ENCODE measurements at places on chromosomes 7 and 10. TPM values are rescaled to one million over a fixed set of nuclear protein-coding genes. Genes with fewer than 3 reads are reported as not detected.
A peak's percentile ranks its signal among the peaks of the same experiment; 100 is the strongest.

Gene HMX3
- total RNA-seq, result not detected

DNA sequence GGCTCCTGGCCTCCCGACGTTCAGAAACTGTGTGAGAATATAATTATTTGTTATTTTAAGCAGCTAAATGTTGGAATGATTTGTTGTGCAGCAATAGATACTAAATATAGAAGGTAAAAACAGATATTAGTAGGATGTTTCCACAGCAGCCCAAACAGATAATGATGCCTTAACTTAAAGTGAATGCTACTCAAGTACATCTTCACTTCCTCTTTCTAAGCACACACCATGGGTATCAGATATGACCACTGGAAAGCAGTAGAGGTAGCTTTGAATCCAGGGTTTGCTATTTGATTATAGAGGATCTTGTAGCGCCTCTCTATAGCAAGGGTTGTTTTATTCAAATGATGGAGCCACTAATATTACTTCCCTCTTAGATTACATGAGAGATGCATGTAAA, 38.2 kb upstream of the BET1 start:
- no peak for DNase-seq
- no peak overlapping the region for H3K4me3 ChIP-seq
- peaks cover 4% of the 10 kb centered on the region for H3K4me1 ChIP-seq
- peaks cover 15% of the 10 kb centered on the region for H3K27me3 ChIP-seq

- H3K27ac ChIP-seq, result no peak overlapping the region
- H3K4me3 ChIP-seq, result no peak overlapping the region
- no peak for DNase-seq
- H3K27me3 ChIP-seq, result no peaks in the 10 kb centered on the region
Observed at GRCh38 chr7:135188298-135188984, 17.9 kb upstream of the CYREN start.

- DNase-seq, result no peak
- H3K27me3 ChIP-seq, result no peaks in the 10 kb centered on the region
- no peak overlapping the region for H3K4me3 ChIP-seq
Observed at GRCh38 chr7:144410441-144410840, 6.9 kb upstream of the NOBOX start.

DNA sequence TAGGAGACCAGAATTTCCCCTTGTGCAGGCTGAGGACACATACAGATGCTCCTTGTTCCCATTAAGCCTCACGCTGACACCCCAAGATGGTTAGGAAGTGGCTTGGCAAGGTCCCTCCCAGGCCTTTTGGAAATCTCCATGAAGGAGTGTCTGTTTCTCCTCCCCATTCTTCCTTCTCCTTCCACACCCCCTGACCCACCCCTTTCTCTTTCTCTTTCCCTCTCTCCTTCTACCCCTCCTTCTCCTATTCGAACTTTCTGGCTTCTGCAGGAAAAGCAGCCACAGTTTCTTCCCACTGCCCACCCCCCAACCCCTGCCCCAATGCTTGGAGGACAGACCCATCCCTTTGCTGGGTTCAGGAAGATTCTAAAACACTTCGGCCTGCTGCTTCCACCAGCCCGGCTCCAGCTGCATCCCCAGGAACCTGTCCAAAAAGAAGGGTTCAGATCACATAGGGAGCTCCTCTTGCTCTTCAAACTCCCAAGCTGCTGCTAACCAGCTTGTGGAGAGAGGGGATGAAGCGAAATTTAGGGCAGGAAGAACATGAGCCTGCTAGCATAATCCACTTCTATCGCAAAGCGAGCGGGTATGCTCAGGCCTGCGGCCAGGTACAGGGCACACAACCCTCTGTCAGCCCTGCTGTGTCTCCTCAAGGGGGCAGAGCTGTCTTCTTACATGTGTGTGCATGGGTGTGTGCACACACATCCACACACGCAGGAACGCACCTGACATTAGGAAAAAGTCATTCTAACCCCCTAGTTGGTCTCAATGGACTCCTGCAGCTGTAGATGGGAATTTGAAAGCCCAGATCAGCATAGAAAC, 80.4 kb downstream of the PPP1R3C start:
- H3K27ac ChIP-seq, result peak overlapping the region; percentile 78
- no peaks in the 10 kb centered on the region for H3K27me3 ChIP-seq
- no peak for DNase-seq
- H3K4me1 ChIP-seq, result peaks cover 41% of the 10 kb centered on the region
- no peak overlapping the region for H3K4me3 ChIP-seq
- no peaks in the 10 kb centered on the region for H3K36me3 ChIP-seq

DNA sequence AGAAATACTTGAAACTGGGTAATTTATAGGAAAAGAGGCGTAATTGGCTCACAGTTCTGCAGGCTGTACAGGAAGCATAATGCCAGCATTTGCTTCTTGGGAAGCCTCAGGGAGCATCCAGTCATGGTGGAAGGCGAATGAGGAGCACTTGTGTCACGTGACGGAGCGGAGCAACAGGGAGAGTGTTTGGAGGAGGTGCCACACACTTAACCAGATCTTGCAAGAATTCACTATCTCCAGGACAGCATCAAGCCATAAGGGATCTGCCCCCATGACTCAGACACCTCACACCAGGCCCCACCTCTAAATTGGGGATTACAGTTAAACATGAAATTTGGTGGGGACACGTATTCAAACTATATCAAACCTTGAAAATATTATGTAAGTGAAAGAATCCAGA, 89.3 kb downstream of the WIPF3 start:
- no peak overlapping the region for H3K27ac ChIP-seq
- H3K27me3 ChIP-seq, result no peaks in the 10 kb centered on the region
- H3K36me3 ChIP-seq, result peaks cover 25% of the 10 kb centered on the region
- H3K4me3 ChIP-seq, result no peak overlapping the region
- no peak for DNase-seq

- no peak for DNase-seq
- no peaks in the 10 kb centered on the region for H3K27me3 ChIP-seq
- H3K4me3 ChIP-seq, result no peak overlapping the region
- H3K36me3 ChIP-seq, result no peaks in the 10 kb centered on the region
- no peak overlapping the region for H3K27ac ChIP-seq
Observed at GRCh38 chr7:134693256-134693655, 46.6 kb downstream of the BPGM start.

GRCh38 chr10:70052462-70053217, at the start of gene MACROH2A2:
Gene MACROH2A2 (plus strand): TSS chr10:70052846. CDS start chr10:70075659, 22,813 bp downstream.
- DNase-seq, result peak; percentile 69
- peak within 1 kb of the TSS; percentile 99 for H3K27ac ChIP-seq
- H3K4me1 ChIP-seq, result peaks cover 40% of the 10 kb centered on the region
- H3K36me3 ChIP-seq, result no peaks in the 10 kb centered on the region
- H3K4me3 ChIP-seq, result peak within 1 kb of the TSS; percentile 94

- no peak overlapping the region for H3K27ac ChIP-seq
- no peaks in the 10 kb centered on the region for H3K27me3 ChIP-seq
- DNase-seq, result no peak
- H3K36me3 ChIP-seq, result no peaks in the 10 kb centered on the region
Observed at GRCh38 chr7:151035026-151035717, 6.9 kb downstream of the ABCB8 start.

Gene EN2
- not detected for total RNA-seq

DNA sequence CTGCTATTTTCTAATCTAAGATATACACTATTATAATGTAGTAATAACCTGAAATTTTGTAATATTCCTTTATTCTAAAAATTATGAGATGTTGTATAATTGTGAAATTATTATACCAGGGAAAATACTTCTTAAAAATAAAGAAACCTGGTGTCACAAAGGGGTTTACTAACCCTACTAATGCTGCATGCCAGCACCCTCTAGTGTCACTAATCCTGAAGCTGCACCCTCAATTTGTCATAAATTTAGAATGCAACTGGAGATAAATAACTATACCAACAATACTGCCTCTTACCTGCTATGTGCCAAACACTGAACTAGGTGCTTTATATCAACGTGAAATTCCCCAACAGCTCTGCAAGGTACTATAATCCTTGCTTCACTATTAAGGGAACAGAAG, 30.8 kb downstream of the TM9SF3 start:
- no peak overlapping the region for H3K4me3 ChIP-seq
- peaks cover 8% of the 10 kb centered on the region for H3K36me3 ChIP-seq
- H3K4me1 ChIP-seq, result no peaks in the 10 kb centered on the region
- no peaks in the 10 kb centered on the region for H3K27me3 ChIP-seq
- no peak for DNase-seq

Gene FXYD4
- not detected for total RNA-seq

Gene CELF2
- 3.8 TPM for total RNA-seq

Gene AOAH
- 1.00 TPM for total RNA-seq

Gene TSPAN15
- total RNA-seq, result 14.7 TPM

Gene GTF2IRD1
- total RNA-seq, result 60.7 TPM

DNA sequence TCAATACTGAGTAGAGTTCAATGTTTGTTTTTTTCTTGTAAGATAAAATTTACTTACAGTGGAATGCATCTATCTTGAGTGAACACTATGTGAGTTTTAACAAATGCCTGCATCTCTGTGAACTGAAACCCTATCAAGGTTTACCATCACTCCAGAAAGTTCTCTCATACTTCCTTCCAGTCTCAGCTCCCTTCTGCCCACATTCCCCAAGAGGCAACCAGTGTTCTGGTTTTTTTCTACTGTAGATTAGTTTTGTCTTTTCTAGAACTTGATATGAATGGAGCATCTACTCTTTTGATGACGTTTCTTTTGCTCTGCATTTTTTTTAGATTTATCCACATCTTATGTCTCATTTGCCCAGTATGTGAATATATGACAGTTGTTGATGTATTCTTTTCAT, 17.1 kb downstream of the WIPI2 start:
- DNase-seq, result no peak
- H3K4me1 ChIP-seq, result peaks cover 7% of the 10 kb centered on the region
- no peak overlapping the region for H3K27ac ChIP-seq
- no peaks in the 10 kb centered on the region for H3K27me3 ChIP-seq
- H3K4me3 ChIP-seq, result no peak overlapping the region

Gene PTER
- 9.2 TPM for total RNA-seq

Gene SYT15B
- 0.36 TPM for total RNA-seq

GRCh38 chr7:5476001-5476400, 52.4 kb upstream of the TNRC18 start:
- H3K4me3 ChIP-seq, result no peak overlapping the region
- H3K36me3 ChIP-seq, result peaks cover 2% of the 10 kb centered on the region
- DNase-seq, result no peak
- H3K27me3 ChIP-seq, result no peaks in the 10 kb centered on the region

DNA sequence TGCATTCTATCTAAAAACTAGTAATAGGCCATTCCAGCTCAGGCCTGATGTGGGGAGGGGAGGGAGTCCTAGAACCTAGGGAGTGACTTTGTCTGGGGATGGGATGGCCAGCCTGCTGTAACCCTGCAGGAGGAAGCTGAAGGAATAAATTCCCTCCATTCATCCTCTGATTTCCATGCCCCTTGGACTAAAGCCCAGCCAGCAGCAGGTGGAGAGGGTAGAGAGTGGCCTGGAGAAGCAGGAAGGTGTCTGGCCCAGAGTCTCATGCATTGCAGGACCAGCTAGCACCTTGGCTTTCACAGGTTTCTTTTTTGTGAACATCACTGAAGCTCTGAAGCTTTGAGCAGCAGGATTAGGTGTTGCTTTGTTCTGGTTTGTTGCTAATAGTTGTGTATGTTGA, 32.8 kb upstream of the CDH23 start:
- no peak for DNase-seq
- no peak overlapping the region for H3K4me3 ChIP-seq
- H3K27ac ChIP-seq, result peak overlapping the region; percentile 37
- no peaks in the 10 kb centered on the region for H3K4me1 ChIP-seq

DNA sequence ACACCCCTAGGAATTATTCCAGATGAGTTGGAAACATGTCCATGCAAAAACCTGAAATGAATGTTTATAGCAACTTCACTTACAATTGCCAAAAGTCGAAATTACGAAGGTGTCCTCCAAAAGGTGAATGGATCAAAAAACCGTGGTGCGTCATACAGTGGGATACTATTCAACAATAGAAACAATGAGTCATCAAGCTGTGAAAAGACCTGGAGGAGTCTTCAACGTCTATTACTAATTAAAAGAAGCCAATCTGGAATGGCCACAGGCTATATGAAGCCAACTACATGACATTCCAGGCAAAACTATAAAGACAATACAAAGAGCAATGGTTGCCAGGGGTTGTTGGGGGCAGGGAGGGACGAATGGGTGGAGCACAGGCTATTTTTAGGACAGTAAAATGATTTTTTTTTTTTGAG, 12.6 kb upstream of the PPP2R2D start:
- no peak overlapping the region for H3K4me3 ChIP-seq
- H3K27ac ChIP-seq, result no peak overlapping the region
- peaks cover 23% of the 10 kb centered on the region for H3K27me3 ChIP-seq
- H3K4me1 ChIP-seq, result peaks cover 6% of the 10 kb centered on the region

GRCh38 chr7:100629117-100629716, 12.1 kb downstream of the TFR2 start:
- H3K27me3 ChIP-seq, result peaks cover 59% of the 10 kb centered on the region
- peaks cover 1% of the 10 kb centered on the region for H3K4me1 ChIP-seq
- no peak overlapping the region for H3K27ac ChIP-seq
- no peak overlapping the region for H3K4me3 ChIP-seq

GRCh38 chr7:80140388-80140787, 5.8 kb downstream of the GNAI1 start:
- H3K27me3 ChIP-seq, result no peaks in the 10 kb centered on the region
- peaks cover 2% of the 10 kb centered on the region for H3K36me3 ChIP-seq
- no peak for DNase-seq
- no peak overlapping the region for H3K27ac ChIP-seq
- H3K4me3 ChIP-seq, result no peak overlapping the region

DNA sequence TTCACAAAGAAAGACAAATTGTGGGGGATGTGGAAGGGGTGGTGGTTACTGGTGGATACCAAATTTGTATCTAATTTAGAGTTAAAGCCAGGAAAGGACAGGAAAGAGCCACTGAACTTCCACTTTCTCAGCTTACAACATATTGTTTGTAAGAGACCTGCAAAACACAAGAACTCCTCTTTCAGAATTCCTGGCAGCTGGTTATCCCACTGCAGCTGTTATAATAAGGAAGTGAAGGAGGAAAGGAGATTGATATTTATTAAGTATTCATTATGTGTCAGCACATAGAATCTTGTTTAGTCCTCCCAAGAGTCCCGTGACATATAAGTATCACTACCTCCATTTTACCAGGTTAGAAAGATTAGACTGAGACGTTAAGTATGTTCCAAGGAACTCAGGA, 481.7 kb downstream of the PHTF2 start:
- no peaks in the 10 kb centered on the region for H3K36me3 ChIP-seq
- no peak overlapping the region for H3K27ac ChIP-seq
- no peak for DNase-seq
- H3K4me1 ChIP-seq, result no peaks in the 10 kb centered on the region
- no peaks in the 10 kb centered on the region for H3K27me3 ChIP-seq

DNA sequence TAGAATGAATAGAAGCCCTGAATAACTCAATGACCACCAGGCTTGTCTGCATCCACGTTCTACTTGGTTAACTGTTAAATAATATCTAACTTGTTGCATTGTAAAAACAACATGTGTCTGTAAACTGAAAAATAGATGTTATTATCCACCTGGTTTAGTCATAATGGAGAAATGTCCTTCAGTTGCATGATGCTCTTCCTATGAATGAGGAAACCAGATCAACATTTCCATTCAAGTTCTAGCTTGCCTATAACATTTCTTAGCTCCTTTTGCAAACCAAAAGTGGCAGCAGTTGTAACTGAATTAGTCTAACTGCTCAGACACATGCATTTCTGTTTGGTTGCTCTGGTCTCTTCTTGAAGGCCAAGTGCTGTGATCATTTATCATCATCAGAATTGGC, 62.9 kb upstream of the BET1 start:
- H3K36me3 ChIP-seq, result no peaks in the 10 kb centered on the region
- peaks cover 6% of the 10 kb centered on the region for H3K4me1 ChIP-seq
- no peak overlapping the region for H3K27ac ChIP-seq
- H3K27me3 ChIP-seq, result peaks cover 6% of the 10 kb centered on the region
- no peak overlapping the region for H3K4me3 ChIP-seq

GRCh38 chr10:31972519-31973041, 43.9 kb upstream of the ARHGAP12 start:
- peak overlapping the region; percentile 51 for H3K27ac ChIP-seq
- H3K36me3 ChIP-seq, result peaks cover 2% of the 10 kb centered on the region
- peaks cover 16% of the 10 kb centered on the region for H3K4me1 ChIP-seq

GRCh38 chr10:119343011-119343601, 135.7 kb downstream of the GRK5 start:
- DNase-seq, result no peak
- no peaks in the 10 kb centered on the region for H3K27me3 ChIP-seq
- H3K36me3 ChIP-seq, result peaks cover 2% of the 10 kb centered on the region
